CD8-positive, alpha-beta memory T cell (primary cell): ENCODE measurements at places on chromosomes 1 and 21. TPM values are rescaled to one million over a fixed set of nuclear protein-coding genes. Genes with fewer than 3 reads are reported as not detected.

CYP4A11 gene
- not detected for polyA plus RNA-seq

TMEM269 gene
- polyA plus RNA-seq: not detected

TRIM67 gene
- not detected for polyA plus RNA-seq

NBPF20 gene
- 0.62 TPM for polyA plus RNA-seq

TPRG1L gene
- polyA plus RNA-seq: 47.7 TPM

SMPDL3B gene
- not detected for polyA plus RNA-seq

TIE1 gene
- polyA plus RNA-seq: not detected

PKP1 gene
- polyA plus RNA-seq: not detected

TSHB gene
- not detected for polyA plus RNA-seq

PRKAA2 gene
- not detected for polyA plus RNA-seq

B3GALT2 gene
- polyA plus RNA-seq: 2.9 TPM

AIRE gene
- polyA plus RNA-seq: 0.22 TPM

HPCAL4 gene
- polyA plus RNA-seq: 2.5 TPM

NDC1 gene
- 6.4 TPM for polyA plus RNA-seq
